ENCODE measurements at places on chromosomes 16 and 17.
A peak's percentile ranks its signal among the peaks of the same experiment; 100 is the strongest.

- DNase-seq, result no peak
Measured at GRCh38 chr16:83066881-83067280, 440.1 kb downstream of the CDH13 start.

DNA sequence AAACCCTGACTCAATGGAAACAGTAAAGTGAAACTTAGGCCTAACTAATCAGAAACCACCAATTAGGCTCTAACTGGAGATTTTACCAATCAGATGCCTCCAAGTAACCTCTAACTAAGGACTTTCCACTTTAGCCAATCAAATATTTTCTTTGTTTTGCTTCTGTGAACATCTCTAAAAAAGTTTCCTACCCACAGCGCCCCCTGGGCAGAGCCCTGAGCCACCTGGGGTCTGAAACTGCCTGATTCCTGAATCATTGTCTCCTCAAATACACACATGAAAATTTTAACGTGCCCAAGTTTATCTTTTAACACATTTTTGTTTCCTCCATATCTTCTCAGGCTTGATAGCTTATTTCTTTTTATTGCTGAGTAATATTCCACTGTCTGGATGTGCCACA, 19.0 kb downstream of the ADAD2 start:
- DNase-seq, result no peak

DNA sequence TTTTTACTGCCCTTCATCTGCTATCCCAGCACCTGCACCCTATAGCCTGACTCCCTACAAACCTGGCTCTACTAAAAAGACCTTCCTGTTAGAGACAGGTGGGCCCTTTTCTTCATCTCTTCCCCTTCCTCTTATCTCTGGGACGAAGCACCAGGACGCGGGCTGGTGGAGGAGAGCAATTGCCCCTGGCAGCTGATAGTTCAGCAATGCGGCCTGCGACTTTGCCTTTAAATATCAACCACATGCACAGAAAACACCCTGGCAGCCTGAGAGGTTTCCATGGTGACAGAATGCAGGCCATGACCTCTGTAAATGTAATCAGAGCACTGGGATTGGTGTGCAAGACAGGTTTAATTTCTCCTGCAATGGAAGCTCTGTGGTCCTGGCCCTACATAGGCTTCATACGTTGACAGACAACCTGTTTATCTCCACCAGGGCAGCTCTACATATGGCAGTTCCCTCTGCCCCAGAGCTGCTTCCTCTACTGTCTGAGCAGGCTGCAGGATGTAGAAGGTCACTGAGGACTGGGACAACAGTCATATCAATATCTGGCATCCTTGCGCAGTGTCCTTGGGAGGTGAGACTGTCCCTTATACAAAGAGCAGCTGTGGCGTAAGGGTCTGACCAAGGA, 10.0 kb upstream of the SKAP1 start:
- DNase-seq, result no peak

- DNase-seq, result no peak
Measured at GRCh38 chr17:61018938-61019337, 341.3 kb downstream of the BCAS3 start.

- DNase-seq, result peak; percentile 93
Measured at GRCh38 chr16:55264949-55265348, 59.1 kb upstream of the IRX6 start.

DNA sequence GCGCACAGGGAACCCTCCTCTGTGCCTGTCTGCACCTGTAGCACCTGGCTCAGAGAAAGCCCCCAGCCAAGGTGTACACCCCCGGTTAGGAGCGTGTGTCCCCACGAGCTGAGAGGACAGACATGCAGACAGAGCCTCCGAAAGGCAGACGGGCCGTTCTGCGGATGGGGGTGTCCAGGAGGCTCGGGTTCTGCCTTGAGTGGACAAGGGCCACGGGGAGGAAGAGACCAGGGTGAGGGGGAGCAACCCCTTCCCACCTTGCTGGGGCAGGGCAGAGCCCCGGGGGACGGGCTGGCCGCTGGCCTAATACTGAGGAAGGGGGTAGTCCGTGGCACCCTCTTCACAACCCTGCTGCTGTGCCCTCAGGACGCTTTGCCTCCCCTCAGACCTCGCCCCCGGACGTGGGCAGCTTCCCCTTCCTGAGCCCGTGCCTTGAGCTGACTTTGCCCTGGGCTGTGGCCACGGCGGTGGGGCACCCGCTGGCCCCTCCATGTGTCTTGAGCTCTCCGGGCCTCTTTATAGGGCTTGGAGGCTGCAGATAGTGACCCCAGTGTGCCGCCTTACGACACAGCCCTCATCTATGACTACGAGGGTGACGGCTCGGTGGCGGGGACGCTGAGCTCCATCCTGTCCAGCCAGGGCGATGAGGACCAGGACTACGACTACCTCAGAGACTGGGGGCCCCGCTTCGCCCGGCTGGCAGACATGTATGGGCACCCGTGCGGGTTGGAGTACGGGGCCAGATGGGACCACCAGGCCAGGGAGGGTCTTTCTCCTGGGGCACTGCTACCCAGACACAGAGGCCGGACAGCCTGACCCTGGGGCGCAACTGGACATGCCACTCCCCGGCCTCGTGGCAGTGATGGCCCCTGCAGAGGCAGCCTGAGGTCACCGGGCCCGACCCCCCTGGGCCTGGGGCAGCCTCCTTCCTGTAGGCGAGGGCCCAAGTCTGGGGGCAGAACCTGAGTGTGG, 5.7 kb downstream of the SLC22A31 start:
- DNase-seq, result no peak

DNA sequence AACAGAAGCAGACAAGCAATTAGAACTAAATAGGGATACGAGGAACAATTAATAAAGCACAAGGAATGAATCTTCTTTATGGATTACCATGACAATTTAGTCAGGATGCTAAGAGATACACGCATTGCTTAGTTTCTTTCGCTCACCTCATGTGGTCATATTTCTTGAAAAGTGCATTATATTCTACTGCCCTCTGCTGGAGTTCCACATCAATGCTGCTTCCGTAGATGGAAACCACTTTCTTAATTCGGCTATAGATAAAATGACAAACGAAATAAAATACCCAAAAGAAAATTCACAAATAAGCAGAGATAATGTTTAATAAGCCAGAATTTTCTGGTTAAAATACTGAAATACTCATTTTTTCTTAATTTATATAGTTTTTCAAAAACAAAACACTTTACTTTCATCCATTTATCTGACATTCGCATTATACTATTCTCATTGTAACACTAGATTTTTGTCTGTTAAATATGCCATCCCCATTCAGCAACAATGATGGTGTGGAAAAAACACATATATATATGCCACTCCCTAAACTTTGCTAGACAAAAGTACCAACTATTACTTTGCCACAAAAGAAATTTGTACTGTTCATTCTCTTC, 22.0 kb upstream of the PHLPP2 start:
- DNase-seq, result no peak

DNA sequence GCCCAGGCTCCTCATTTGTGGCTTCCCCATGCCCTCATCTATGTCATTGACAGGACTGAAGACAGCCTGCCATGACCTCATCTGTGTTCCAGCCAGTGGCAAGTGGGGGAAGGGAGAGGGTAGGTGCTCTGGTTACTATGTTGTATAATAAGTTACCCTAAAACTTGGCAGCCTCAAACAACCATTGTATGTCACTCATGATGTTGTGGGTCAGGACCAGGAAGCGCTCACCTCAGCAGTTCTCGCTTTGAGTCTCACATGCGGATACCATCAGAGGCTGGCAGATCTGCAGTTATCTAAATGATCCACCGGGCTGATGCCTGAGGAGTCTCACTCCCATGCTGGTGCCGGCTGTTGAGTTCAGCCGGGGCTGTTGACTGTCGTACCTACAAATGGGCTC, 89.0 kb upstream of the TMEM97 start:
- no peak for DNase-seq

GRCh38 chr16:1839554-1839953, 12.5 kb downstream of the FAHD1 start:
- no peak for DNase-seq

- DNase-seq, result no peak
Measured at GRCh38 chr17:28384281-28385036, 13.0 kb downstream of the SARM1 start.

GRCh38 chr16:4693956-4694641, 737 bp downstream of the NUDT16L1 start:
- peak; percentile 38 for DNase-seq

DNA sequence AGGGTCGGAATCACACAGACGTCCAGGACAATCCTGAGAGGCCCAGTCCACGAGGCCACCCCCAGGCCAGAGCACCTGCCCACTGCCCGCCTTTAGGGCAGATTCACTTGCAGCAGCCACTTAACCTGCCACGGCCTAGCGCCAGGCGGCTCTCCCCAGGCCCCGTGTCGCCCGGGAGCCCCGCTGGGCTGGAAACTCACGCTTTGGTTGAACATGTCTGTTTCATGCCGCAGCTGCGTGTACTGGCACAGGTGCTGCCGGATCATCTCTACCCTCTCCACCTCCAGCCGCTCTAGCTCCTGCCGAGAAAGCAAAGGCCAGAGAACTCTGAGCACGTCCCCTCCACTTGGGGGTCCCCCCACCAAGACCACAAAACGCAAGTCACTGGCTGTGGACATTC, 12.7 kb upstream of the RCVRN start:
- no peak for DNase-seq

DNA sequence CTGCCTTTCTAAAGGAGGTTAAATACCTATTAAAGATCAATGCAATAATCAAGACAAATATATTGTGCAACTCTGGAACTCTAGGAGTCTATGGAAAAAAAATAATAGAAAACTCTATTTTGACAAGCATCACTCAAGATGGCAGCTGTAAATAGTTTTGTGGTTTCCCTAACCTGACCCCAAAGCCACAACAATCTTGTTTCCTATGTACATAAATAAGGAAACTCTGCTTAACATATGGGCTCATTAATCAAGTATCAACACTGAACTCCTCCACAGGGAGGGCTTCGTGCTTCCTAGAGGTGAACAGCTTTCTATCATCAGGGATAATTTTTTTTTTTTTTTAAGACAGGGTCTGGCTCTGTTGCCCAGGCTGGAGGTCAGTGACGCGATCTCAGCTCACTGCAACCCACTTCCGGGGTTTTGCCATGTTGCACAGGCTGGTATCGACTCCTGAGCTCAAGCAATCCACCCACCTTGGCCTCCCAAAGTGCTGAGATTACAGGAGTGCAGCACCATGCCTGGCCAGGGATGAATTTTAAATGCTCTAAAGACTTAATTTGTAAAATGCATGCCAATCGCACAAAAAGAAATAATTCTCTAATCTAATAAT, 42.5 kb downstream of the ARHGAP17 start:
- no peak for DNase-seq

DNA sequence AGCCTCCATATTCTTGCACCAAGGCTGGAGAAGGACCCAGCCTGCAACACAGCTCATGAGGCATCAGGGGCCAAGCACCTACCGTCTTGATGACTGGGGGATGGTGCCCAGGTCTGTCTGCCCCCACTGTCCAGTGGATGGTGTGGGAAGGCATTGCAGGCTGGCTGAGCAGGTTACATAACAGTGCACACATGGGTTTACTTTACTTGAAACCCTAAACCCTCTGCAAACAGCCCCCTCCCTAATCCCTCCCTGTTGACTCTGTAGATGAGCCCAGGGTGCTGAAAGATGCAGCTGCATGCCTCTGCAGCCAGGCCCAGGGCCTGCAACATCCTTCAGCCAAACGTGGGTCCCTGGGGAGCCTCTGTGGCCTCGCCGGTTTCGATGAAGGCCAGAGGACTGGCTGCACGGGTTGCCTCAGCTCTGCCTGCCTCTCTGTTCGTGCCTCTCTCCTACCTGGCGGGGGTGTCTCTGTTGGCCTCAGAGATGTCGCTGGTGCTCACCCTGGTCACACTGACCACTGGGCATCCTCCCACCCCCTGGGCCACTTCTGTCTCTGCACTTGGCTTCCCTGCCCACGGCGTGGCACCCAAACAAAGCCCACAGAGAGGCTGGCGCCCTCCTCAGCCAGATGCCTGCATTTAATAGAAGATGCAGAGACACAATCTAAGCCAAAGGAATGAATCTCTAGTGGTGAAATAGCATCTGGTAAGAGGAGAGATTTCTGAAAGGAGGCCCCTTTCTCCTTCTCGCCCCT, 95.1 kb downstream of the METRNL start:
- no peak for DNase-seq

- peak; percentile 85 for DNase-seq
Measured at GRCh38 chr17:78879635-78880186, 23.3 kb downstream of the CEP295NL start.

- DNase-seq, result no peak
Measured at GRCh38 chr16:47359478-47359877, 101.4 kb downstream of the ITFG1 start.

GRCh38 chr16:23026784-23027362, 122.4 kb downstream of the USP31 start:
- peak; percentile 7 for DNase-seq

DNA sequence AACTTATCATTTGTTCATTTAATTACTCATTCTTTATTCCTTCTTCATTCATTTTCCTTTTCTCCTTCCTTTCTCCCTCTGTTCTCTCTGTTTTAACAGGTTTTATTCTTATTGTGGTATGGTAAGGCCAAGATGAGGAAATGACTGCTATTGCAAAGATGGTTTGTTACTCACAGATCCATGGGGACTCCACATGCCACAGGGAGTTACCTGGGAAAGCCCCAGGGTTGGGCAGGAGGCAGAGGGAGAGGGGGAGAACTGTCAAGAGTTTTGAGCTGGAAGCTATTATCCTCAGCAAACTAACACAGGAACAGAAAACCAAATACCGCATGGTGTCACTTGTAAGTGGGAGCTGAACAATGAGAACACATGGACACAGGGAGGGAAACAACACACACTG, 453.3 kb downstream of the WWOX start:
- DNase-seq, result no peak

DNA sequence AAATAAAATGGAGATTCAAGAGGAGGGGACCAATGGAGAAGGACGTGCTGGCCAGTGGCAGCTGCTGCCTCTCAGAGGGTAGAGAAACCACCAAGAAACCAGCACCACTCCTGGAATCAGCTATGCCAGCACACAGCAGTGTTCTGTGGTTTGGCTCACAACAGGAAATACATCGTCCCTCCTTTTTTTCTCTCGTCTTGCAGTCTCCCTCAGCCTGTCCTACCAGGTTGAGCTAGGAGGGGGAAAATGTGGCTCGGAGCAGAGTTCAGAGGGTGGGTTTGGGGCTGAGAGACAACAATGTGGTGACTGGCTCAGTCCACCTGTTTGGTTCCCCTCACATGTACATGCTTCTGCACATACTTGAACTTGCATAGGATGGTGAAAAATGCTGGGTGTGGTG, 19.9 kb upstream of the SLC16A5 start:
- peak; percentile 33 for DNase-seq

GRCh38 chr17:44338702-44339101, 6.4 kb upstream of the GRN start:
- peak; percentile 57 for DNase-seq

- no peak for DNase-seq
Measured at GRCh38 chr17:72567774-72568173, 447.0 kb downstream of the SOX9 start.

DNA sequence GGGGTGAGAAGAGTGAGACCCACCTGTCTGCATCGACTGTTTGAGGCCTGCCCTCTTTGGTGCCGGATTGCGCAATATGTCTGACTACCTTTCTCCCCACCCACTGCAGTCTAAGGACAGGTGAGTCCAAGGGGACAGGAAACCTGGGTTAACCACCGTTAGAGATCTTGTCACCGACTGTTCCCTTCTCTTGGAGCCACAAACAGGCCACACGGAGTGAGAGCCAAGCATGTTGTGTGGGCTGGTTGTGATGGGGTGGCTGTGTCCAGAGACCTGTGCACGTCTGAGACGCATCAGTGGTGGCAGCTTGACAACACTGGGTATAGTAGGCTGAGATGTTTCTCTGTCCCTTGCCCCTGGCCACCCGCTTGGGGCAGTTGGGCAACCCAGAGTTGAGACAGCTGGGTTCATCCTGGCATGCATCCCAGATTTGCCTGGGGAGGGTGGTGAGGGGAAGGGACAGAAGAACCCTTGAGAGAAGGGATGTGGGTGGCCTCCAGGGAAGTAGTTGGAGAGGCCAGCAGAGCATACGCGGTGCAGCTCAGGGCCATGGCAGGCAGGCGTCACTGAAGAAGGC, 21.4 kb downstream of the MPRIP start:
- peak; percentile 30 for DNase-seq

Measured in MG63 (cell line).